ENCODE measurements at places on chromosomes 12 and 14. TPM values are rescaled to one million over a fixed set of nuclear protein-coding genes. Genes with fewer than 3 reads are reported as not detected.

A2M gene
- total RNA-seq = 6.5 TPM

PTGER2 gene
- total RNA-seq = not detected

APOF gene
- total RNA-seq = not detected

SLC5A8 gene
- total RNA-seq = not detected

TAS2R7 gene
- total RNA-seq = not detected

FAM161B gene
- total RNA-seq = 3.1 TPM

PTPRR gene
- 0.46 TPM for total RNA-seq

KRT80 gene
- total RNA-seq = 23.7 TPM

RERGL gene
- not detected for total RNA-seq

XRCC3 gene
- 27.2 TPM for total RNA-seq

HCAR1 gene
- not detected for total RNA-seq

DNAI7 gene
- not detected for total RNA-seq

OVCH1 gene
- not detected for total RNA-seq

KLHL28 gene
- total RNA-seq = 7.3 TPM

CELA1 gene
- not detected for total RNA-seq

KRT79 gene
- total RNA-seq = not detected

RTN1 gene
- total RNA-seq = 0.29 TPM

LTBP2 gene
- total RNA-seq = 264 TPM

CIDEB gene
- total RNA-seq = 5.2 TPM

CLEC4D gene
- not detected for total RNA-seq
